Esophagus muscularis mucosa (tissue), 4 donors: ENCODE measurements at places on chromosomes 3 and 15. TPM values are rescaled to one million over a fixed set of nuclear protein-coding genes. Genes with fewer than 3 reads are reported as not detected.

The STRIT1 gene
- total RNA-seq = not detected

DNA sequence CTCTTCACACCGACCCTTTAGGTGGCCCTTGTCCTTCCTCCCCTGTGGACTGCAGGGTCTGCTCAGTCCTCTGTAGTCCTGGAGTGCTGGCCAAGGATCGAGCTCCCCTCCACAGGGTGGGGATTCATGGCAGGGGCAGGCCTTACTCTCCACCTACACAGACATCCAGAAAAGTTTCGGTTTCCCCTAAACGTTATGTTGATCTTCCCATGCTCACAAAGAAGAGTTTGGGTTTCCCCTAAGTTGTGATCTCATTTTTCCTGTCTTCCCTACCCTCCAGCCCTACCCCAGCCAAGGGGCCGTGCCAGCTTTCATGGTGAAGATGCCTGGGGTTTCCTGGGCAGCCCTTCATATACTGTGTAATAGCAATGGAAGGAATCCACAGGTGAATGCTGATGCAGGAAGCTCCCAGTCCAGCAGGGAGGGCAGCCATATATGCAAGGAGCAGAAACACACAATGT is 10.3 kb downstream of the STOML1 start:
- no peak for DNase-seq

DNA sequence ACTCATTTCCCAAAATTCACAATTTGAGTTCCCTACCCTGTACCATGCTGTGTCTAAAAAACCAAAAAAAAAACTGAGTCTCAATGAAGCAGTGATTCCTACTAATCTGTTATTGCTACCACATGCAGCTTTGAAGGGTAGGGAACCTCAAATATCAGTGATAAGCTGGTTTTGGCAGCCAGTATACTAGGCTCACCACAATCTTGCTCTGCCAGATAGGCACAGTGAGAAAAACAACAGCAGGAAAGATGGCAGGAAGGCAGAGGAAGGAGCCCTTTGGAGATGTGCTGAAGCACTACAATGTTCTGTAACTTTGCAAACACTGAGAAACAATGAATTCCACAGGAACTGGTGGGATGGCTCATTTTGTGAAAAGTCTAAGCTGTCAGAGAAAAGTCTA is 96.9 kb upstream of the UBP1 start:
- DNase-seq = no peak

- DNase-seq = no peak
Measured at GRCh38 chr15:93683651-93684050, 547.7 kb upstream of the MCTP2 start.

- no peak for DNase-seq
Measured at GRCh38 chr3:139540651-139541531, 1.3 kb upstream of the RBP1 start.

DNA sequence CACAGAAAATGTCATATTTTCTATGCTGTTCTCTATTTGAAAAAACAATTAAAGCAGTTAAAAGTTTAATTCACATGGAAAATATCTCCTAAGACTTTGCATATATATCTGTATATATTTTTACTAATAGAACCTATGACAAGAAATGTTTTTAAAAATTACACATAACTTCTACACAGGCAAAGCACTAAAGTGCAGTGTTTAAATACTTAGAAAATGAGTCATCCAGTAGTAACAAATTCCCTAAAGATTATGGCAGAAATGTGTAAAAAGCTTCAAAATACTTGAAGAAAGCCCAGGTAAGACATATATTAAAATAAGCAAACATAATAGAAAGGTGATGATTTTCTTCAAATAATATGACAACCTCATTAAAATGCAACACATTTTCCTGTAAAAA is 236.6 kb downstream of the TBC1D5 start:
- no peak for DNase-seq

The NEK11 gene
- 6.7 TPM for total RNA-seq

The ARHGAP11A gene
- 0.99 TPM for total RNA-seq

GRCh38 chr3:167346171-167346570 is 33.9 kb downstream of the ZBBX start:
- DNase-seq = no peak

The SFMBT1 gene
- 15.4 TPM for total RNA-seq

DNA sequence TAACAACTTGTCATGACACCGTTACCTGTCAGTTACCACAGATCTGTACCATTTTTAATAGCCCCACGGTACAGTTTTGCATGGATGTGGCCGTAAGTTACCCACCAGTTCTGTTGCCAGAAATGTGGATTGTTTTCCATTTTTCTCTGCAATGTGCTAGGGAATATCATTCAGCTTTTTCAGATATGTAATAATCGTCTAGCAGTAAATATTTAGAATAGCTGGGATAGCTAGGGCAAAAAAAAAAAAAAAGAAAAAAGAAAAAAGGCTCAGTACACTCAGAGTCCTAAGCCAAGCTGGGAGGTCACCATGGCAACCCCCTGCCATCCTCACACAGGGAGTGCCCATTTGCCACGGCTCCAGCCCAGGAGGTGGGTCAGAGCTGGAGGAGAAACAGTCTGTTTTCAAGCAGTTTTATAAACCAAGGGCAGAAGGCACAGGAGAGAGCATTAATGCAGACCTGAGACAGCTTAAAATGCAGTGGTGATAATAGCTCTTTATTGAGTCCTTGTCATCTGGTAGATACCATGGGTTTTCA is 25.2 kb downstream of the PAQR5 start:
- DNase-seq = no peak

DNA sequence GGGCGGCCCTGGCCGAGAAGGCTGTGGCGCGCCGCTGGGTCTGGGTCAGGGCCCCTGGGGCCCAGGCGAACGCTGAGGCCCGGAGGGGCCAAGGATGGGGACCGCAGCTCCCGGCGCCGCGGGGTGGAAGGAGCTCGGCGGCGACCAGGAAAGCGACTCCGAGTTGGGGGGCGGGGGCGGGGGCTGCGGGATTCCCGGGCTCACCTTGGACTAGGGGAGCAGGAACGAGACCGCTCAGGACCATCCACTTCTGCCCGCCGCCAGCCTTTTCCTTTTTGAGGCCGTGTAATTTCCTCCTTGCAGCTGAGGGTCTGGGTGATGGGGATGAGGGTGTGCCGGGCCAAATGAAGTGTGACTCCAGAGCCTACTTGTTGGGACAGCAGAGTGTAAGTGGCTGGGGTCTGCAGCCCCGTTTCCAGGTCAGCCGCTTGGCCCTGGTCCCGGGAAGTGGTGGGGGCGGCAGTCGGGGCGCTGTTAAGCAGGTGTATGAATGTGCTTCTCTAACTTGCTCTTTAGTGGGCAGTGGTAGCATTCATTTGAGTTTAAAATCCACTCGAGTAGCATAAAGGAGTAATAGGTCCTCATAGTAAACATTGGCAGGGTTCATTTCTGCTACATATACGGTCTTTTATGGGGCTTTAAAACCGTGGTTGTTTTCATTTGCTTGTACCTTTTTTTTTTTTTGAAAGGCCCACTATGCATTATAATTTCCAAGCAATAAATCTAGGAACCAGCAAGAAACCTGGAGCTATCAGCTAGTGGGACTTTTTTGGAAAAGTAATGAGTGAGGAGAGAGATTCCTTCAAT is 717 bp downstream of the PXK start:
- no peak for DNase-seq

The CPA3 gene
- total RNA-seq = 33.2 TPM

The ECE2 gene
- total RNA-seq = 0.66 TPM

GRCh38 chr3:4856136-4856535 is 123.1 kb upstream of the BHLHE40 start:
- no peak for DNase-seq

The SEC62 gene
- 71.8 TPM for total RNA-seq

GRCh38 chr3:152581951-152582350 is 253.0 kb upstream of the P2RY1 start:
- no peak for DNase-seq

The SH2D7 gene
- total RNA-seq = not detected

- DNase-seq = no peak
Measured at GRCh38 chr15:30962079-30962478, 29.3 kb downstream of the MTMR10 start.

DNA sequence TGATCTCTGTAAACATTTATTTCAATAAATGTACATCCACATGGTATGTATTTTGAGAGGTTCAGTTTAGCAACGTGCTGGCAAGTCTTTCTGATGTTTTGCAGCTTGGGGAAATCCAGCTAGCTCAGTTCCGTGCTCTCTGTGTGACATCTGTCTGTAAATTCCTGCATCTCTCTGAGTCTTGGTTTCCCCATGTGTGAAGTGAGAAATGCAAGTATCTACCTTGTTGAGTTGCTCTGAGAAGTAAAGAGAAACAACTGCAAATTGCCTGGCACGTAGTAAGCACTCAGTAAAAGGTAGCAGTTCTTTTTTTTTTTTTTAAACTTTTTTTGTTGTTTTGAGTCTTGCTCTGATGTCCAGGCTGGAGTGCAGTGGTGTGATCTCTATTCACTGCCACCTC is 30.2 kb upstream of the MORF4L1 start:
- DNase-seq = no peak

The TRPM1 gene
- not detected for total RNA-seq

The XCR1 gene
- 0.17 TPM for total RNA-seq

DNA sequence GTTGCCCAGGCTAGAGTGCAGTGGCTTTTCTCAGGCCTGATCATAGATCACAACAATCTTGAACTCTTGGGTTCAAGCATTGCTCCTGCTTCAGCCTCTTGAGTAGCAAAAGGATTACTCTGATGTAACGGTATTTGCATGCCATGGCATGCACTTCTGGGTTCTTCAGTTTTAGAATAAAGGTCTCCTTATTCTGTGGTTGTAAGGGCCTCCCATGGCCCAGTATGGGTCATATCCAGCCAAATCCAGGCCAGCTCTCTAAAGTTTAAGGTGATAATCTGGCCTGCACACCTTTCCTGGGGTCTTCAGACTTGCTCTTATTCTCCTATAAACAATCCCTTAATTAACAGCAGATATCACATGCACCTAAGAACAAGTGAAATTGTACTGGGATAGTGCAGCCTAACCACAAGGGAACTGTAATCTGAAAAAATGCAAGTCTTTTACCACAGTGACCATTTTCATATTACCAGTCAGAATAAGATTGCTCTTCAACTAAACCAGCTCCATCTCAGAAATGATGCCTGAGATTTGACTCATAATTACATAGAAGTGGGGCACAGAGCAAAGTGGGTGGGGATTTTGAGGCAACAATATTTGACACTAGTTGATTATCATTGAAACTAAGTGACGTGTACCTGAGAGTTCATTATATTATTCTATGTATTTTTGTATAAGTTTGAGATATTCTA is 25.4 kb downstream of the COMMD2 start:
- DNase-seq = no peak

DNA sequence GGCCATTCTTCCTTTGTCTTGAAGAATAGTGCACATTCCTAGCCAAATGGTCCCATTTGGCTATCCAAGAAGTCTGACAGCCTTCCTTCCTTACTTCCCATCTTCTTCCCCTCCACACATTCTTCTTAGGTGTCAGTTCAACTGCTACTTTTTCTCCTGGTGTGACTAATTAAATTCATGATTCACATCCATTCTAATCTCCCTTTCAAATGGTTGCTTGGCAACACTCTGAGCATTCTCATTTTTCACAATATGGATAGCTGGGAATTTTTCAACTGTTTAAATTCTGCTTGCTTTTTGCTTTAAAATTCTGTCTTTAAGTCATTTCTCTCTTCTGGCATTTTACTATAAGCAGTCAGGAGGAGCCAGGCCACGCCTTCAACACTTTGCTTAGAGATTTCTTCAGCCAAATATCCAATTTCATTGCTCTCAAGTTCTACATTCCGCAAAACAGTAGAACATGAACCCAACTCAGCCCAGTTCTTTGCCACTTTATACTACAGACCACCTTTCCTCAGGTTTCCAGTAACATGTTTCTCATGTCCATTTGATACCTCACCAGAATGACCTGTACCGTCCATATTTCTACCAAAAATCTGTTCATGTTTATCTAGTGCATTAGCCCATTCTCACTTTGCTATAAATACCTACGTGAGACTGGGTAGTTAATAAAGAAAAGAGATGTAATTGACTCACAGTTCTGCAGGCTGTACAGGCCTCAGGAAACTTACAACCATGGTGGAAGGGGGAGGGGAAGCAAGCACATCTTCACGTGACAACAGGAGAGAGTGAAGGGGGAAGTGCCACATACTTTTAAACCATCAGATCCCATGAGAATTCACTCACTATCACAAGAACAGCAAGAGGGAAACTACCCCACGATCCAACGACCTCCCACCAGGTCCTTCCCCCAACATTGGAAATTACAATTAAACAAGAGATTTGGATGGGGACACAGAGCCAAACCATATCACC is 31.9 kb upstream of the MCF2L2 start:
- DNase-seq = no peak

DNA sequence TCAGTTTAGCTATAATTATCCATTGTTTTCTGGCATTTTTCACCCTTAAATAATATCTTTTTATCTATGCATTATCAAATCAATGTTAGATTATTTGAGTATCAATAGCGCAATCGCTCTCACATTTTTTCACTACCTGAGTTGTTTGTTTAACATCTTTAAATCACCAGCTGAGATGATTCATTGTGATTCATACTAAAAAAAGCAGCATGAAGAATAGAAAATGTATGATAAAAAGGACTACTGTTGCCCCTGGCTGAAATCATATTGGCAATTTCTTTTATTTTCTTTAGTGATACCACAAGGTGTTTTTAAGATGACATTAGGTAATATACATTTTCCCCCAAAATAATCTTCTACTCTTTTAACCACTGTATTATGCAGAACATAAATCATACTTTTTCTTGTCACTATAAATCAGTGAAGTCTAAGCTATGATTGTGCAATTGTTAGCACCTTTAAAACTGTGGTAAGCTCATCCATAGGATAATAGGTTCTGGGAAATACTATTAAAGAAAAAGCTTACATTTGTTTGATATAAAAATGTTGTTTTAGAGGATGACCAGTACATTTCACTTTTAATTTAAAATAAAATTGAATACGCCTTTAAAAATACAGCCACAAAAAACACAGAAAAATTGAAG is 889.1 kb downstream of the NAALADL2 start:
- DNase-seq = no peak

GRCh38 chr3:45889337-45889736 is 3.0 kb downstream of the CCR9 start:
- DNase-seq = no peak

GRCh38 chr15:38904298-38904697 is 339.7 kb upstream of the RASGRP1 start:
- DNase-seq = no peak
